ENCODE measurements at places on chromosomes 3 and 15.

DNA sequence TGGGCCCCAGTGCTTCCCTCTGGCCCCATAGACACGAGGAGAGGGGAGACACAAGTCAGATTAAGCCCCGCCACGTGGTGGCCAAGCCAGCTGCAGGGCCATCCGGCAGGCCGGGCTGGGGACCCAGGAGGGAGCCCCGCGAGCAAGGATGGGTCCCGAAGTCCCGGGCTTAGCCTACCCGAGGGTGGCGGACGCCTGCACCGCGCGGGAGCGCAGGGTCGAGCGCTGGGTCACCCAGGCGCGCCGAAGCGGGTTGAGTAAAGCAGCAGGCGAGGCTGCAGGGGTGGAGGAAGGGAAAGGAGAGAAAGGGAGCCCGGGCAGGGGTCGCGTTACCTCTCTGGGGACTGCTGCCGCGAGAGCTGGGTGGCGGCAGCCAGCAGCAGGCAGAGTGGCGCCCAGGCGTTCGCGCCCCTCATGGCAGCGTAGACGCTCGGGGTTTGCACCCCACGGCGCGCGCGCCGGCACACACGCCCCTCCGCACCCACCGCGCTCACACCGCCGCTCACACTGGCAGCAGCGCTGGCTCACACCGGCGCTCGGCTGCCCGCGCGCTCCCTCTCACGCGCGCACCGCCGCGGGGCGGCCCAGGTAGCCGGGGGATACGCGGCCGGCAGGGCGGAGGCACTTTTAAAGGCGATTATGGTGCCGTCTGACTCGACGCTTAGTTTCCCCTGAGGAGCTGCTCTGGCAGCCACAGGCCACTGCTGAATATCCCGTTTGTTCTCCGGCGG lies at the start of gene PCOLCE2:
Gene PCOLCE2, minus strand, starts transcription at position 603 of the 731 bp plus-strand sequence. Its CDS starts 187 bp downstream, at position 416.
- DNase-seq = no peak

DNA sequence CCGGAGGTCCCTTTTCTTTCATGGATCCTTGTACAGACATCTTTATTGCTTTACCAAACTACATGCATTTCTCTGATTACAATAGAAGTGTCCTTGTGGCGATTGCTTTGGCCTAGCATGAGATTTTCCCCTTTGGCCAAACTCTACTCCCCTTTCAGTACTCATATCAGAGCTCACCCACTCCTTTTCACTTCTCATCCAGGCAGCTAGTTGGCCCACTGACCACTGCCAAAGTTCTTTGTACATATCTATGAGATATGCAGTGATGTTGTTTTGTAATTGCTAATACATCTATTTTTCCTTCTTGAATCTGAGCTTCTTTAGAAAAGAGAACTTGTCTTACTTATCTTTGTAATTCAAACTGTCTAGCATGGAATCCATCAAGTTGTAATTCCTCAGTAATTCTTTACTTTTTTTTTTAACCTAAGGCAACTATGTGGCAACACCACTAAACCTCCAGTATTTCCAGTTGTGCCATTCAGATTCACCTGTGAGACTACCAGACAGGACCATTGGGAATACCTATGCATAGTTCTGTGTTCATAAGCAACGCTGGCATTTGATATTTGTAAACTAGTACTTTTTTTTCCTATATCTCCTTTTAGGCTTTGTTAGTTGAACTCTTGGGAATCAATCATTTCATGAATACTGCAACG lies 39.2 kb downstream of the AADACL2 start:
- no peak for DNase-seq

DNA sequence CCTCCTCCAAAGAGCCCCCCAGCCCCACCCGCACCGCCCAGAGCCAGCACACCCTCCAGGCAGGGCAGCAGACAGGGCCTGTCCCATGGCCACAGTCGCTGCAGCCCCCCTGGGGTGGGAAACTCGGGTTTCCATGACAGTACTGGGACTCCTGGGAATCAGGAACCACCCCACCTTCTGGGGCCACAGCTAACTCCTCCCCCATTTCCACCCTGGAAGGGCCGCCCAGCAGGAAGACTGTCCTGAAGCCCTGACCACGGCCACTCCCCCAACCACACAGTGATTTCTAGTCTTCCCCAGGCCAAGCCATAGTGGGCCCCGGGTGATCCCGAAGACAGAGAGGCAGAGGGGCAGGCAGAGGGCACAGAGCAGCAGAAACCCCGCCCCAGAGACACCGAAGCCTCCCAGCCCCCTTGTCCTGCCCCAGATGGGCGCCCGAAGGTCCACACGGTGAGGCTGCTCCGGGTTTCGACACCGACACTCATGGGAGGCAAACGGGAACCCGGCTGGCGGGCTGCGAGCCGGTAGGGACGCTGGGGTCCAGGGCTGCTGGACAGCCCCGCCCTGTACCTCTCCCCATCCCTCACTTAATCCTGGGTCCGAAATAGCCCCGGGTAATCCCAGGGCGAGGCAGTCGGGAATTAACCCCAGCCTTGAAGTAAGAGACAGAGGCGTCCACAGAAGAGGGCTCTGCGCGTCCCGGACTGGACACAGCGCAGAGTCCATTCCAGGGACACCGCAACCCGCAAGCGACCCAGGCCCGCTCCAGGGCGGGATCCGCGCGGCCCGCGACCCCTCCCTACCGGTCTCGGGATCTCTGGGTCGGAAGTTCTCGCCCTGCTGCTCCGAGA lies 138.4 kb downstream of the NUP210 start:
- no peak for DNase-seq

GRCh38 chr15:44726568-44727484 lies 9.5 kb upstream of the TRIM69 start:
- DNase-seq = no peak

GRCh38 chr15:67120839-67121643 lies 55.6 kb downstream of the SMAD3 start:
- peak; percentile 76 for DNase-seq

- DNase-seq = no peak
These were observed 62.4 kb downstream of the CD200 start for GRCh38 chr3:112395181-112395895.

DNA sequence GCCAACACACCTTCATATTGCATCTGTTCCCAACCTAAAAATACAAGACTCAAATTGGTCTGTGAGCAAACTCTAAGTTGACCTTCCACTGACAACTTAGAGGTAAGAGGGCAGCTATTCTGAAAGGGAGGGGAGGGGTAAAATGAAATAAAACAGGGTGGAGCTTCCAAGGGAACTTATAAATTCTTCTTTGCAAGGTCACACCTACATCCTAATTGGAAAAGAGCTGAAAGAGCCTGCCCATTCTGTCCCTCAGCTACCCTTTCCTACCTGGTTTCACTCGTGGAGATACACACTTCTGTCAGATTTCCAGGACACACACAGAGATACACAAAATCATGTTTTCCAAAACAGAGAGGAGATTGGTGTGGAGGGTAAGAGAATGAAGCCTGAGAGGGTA lies 1.0 kb downstream of the ILDR1 start:
- no peak for DNase-seq

- DNase-seq = no peak
These were observed 197.2 kb upstream of the RBMS3 start for GRCh38 chr3:29083676-29084075.

- no peak for DNase-seq
These were observed 287.3 kb downstream of the UBE2E2 start for GRCh38 chr3:23490459-23490858.

DNA sequence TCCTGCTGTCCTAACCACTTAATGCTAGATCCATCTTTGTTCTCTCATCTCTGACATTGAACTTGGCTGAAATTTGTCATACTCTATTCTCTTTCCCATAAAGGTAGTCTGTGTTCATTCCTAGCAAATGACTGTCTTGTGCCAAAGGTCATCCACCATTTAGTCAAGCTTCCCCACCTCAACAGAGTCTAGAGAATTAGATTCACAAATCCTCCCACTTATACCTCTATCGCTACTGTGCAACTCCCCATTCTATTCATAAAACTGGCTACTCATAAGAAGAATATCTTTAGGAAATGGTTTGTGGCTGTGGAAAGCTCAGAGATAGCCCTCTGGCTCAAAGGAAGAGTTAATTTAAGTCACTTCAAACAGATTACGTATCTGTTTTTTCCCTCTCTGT lies 59.7 kb upstream of the MBNL1 start:
- DNase-seq = no peak

- no peak for DNase-seq
These were observed 267.8 kb upstream of the C2CD4B start for GRCh38 chr15:62432702-62433398.

GRCh38 chr15:71295603-71296314 lies 180.5 kb downstream of the THSD4 start:
- DNase-seq = no peak

DNA sequence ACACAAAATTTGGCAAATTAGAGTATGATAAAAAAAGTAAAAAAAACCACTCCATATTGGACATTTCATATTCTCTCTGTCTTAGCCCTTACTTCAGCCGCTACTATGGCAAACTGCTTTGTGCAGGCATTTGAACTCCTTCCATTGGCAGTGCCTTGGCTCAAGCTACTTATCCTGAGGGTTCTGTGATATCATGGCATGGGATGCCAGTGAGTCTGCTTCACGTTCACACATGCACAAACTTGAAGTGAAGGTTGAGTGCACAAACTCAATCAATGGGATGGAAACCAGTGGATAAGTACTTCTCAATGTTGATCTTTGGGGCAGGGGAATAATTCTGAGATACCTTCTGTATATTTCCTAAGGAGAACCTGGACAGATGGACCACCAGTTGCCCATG lies 117.2 kb downstream of the IL20RB start:
- no peak for DNase-seq

DNA sequence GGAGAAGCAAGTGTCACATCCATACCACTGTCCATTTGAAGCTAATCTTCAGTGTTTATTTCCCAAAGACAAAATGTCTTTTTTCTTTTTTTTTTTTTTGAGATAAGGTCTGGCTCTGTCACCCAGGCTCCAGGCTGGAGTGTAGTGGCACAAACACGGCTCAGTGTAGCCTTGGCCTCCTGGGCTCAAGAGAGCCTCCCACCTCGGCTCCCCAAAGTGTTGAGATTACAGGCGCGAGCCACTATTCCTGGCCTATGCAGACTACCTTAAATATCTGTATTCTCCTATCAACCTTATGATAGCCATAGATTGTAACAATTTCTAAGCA lies 27.7 kb upstream of the VPS33B start:
- DNase-seq = no peak

- no peak for DNase-seq
These were observed 24.8 kb upstream of the ZFAND6 start for GRCh38 chr15:80034629-80035028.

GRCh38 chr3:10936686-10937085 lies 55.9 kb upstream of the SLC6A1 start:
- DNase-seq = no peak

- no peak for DNase-seq
These were observed 81.3 kb upstream of the NAALADL2 start for GRCh38 chr3:174777813-174778212.

DNA sequence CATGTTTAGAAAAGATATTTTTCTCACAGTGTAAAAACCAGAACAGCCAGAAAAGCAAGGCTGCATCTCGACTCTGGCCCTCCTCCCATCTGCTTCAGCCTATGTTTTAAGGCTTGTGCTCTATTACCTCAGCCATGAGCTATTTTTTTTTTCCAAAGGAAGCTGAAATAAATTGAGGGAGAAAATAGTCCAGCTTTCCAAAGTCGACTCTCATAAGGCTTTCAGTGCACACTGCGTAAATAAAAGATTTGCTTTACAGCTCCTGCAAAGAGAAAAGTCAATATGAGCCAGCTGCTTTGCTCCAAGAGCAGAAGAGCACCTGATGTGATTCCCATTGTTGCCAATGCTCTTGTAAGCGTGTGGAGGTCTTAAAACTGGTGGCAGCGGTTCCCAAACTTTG lies 26.7 kb downstream of the SCG3 start:
- DNase-seq = no peak

- DNase-seq = no peak
These were observed 24.6 kb downstream of the SPPL2A start for GRCh38 chr15:50740955-50741354.

DNA sequence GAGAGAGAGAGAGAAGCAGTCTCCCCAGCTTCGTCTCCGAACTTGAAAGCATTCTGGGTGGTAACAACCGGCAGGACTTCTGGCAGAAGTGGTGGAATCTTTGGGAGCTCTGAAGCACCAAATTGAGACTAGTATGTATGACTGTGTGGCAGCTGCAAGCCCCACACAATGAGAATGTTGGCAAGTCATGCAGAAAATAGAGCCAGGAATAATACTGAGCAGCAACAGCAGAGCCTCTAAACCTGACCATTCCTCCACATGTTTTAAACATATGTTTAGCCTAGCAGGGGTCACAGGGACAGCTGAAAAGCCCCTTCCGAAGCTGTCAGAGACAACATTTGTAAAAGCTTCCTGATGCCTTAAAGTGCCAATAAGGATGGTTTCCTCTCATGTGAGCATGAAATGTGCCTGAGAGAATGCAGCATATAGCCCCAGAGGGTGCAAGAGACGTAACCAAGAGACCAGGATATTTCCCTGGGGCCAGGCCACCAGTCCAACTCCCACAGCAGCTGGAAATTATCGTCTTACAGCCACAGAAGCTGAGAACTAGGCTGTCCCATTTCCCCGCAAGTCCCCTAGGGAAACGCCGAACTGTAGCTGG lies 178.6 kb upstream of the CCDC54 start:
- DNase-seq = no peak

GRCh38 chr3:100210772-100211135 lies 50.0 kb upstream of the TBC1D23 start:
- DNase-seq = no peak

DNA sequence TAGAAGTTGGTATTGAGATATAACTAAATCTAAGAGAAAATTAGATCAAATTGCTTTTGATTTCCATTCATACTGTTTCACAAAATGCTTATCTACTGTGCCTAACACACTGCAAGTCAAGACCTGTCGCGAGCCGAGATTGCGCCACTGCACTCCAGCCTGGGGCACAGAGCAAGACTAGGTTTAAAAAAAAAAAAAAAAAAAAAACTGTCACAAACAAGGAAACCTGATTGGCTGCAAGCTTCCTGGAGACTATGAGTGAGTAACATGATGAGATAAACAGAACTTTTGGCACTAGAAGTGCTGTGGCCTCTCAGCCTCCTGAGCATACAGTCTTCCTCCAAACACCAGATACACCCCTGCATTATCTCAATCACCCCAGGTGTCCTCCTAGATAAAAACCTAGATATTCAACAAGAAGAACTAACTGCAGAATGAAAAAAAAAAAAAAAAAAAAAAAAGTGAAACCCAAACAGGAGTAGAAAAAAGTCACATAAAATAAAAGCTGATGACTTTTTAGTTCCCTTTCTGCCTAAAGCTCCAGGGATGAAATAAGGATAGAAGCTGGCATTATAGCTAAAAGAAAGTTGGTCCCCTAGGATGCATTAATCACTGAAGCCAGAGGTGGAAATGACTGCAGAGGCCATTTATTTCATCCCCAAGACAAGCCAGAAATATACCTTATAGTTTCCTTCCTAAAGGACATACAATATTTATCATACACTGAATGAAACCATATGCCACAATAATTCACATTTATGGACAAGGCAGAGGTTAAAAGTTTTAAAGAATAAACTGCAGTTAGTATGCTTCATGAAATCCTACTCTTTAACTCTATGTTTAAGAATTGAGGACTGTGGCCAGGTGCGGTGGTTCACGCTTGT lies 82.4 kb downstream of the P3H2 start:
- no peak for DNase-seq
